ENCODE measurements at places on chromosomes 3 and 15.

DNA sequence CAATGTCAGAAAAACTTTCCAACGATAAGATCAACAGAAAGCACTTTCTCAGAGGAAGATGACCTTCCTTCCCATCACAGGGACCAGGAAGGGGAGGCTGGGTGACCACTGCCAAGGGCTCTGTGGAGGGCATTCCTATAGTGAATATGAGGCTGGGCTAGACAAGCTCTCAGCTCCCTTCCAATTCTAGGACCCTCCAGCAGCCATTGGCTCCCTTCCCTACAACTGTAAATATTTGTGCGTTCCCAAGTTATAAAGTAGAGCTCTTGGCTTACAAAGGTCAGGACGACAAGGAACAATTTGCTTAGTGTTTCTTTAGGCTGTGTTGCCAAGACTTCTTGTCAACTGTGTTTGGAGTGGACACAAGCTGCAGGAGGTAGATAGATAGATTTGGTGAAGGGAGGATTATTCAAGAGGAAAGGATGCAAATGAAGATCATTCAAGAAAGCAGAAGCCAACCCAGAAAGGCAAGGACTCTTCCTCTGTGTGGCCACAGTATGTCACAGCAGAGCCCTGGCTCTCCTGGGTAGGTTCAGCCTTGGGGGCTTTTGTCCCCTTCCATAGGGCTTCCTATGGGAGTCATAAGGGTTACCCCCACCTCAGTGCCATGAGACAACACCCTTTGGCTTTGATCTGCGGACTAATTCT, 223.6 kb upstream of the TLE3 start:
- DNase-seq = no peak

DNA sequence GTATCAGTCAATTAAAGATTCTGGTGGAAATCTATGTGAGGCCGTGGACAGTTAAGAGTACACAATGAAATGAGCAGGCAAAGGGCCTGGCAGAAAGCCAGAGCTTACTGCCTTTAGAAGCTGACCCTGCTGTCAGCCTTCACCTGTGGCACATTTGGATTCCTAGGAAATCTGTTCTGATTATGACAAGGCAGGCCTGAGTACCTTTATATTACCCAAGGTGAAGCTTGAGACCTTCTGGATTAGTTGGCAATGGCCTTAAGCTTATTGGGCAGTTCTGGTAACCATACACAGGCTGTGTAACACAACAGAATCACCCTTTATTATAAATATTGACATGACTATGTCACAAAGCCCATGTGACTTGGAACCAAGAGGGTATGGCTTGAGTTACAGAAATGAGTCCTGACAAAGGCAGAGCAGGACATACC, 43.2 kb downstream of the NBEAL2 start:
- peak; percentile 23 for DNase-seq

- no peak for DNase-seq
Measured at GRCh38 chr15:98347866-98348265, 300.5 kb upstream of the IGF1R start.

DNA sequence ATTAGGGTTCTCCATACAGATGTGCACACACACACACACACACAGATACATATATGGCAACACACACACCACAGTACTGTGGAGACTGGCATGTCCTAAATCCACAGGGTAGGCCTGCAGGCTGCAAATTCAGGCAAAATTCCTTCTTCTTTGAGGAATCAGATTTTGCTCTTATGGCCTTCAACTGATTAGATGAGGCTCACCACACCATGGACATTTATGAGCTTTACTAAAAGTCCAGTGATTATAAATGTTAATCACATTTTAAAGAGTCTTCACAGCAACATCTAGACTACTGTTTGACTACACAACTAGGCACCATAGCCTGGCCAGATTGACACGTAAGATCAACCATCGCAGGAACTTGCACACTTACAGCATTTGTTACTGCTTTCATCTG, 140.3 kb upstream of the UBE3A start:
- DNase-seq = no peak

GRCh38 chr3:149908424-149908957, 62.2 kb downstream of the PFN2 start:
- no peak for DNase-seq

DNA sequence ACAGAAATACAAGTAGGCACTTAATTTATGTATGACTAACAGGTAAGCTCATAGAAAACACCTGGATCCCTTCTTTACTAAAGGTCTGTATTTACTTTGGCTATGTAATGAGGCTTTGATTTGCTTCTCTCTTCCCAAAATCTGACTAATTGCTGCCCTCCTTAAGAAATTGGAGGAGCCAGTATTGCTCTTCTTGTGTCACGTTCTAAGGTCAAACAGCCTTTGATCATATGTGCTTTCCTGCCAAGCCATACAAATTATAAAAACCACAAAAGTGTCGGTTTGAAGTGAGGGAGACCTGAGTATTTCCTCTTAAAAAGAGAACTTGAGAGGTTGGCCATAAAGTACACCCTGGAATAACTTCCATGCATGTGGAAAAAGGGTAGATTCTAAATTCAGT, 112.1 kb upstream of the MB21D2 start:
- DNase-seq = no peak

DNA sequence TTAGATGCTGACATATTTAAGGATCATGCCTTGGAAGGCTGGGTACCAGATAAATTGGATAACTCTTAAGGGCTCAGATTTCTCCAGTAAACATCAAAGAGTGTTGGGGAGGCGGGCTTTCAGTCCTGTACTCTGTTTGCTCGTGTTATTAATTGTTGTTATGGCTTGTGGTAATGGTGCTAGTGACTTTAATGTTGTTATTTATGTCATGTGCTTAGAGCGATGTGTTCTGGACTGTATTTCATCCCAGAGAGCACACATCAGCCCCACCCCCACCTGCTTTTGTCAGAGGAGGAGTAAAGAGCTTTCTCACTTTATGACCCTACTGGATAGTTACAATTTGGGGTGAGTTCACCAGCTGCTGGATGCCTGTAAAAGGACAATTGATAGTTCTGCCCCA, 386.3 kb downstream of the EPHB1 start:
- no peak for DNase-seq

GRCh38 chr3:43908456-43908855, 217.7 kb downstream of the ABHD5 start:
- no peak for DNase-seq

- DNase-seq = peak; percentile 54
Measured at GRCh38 chr3:189710620-189711402, 79.6 kb downstream of the TP63 start.

GRCh38 chr3:152426393-152426792, 157.7 kb downstream of the MBNL1 start:
- no peak for DNase-seq

- DNase-seq = no peak
Measured at GRCh38 chr15:85859671-85860070, 64.9 kb upstream of the KLHL25 start.

- no peak for DNase-seq
Measured at GRCh38 chr3:31525532-31525931, 7.2 kb upstream of the STT3B start.

DNA sequence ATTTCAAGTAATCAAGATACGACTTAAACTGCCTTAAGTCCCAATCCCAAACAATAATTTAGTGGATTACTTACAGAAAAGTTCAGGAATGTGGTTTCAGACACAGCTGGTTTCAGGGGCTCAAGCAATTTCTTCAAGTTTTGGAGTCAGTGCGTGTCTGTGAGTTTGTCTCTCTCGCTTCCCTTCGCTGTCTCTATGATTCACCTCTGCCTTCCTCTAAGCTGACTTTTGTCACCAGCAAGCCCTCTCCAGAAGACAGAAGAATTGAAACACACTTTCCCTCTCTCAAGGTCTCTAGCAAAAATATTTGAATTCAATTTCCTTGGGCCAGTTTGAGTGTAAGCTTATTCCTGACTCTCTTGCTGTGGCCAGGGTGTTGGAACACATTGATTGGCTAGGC, 392.4 kb downstream of the EDEM1 start:
- no peak for DNase-seq

DNA sequence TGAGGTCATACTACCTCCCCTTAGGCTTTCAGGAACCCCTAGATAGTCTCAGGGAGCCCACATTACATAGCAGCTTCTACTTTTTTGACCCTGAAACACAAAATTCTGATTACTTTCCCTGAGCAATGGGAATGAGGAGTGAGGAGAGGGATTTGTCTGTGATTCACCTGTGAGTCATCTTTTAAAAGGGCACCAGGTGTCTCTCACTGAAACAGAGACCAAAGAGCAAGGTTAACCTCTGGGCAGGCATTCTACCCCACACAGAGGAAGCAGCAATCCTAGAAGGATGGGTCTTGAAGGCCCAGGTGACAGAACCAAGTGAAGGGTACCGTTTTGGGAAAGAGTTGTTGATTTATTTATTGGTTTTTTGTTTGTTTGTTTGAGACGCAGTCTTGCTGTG, 31.1 kb upstream of the UBE2E2 start:
- DNase-seq = no peak

DNA sequence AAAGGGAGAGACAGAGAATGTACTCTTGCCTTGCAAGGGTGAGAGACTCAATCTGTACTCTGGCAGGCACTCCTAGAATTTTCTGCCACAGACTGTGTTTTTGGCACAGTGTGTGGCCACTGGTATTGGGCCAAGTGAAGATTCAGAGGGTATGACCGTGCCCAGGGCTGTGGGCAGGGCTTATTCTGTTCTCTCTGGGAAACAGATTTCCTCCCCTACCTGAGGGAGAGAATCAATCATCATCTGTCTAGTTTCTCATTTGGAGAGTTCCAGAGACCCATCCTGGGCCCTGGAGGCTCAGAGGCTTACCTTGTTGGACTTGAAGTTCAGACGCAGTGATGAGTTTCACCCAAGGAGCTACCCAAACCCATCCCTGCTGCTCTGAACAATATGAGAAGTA, 28.2 kb downstream of the CSTA start:
- DNase-seq = no peak

GRCh38 chr3:192022412-192022811, 561.4 kb downstream of the PYDC2 start:
- DNase-seq = no peak

- no peak for DNase-seq
Measured at GRCh38 chr3:54785976-54786375, 141.9 kb downstream of the LRTM1 start.

GRCh38 chr3:123948449-123948848, 12.6 kb downstream of the CCDC14 start:
- no peak for DNase-seq

GRCh38 chr3:105539897-105540296, 173.2 kb downstream of the ALCAM start:
- DNase-seq = no peak

- no peak for DNase-seq
Measured at GRCh38 chr3:143337387-143337786, 217.8 kb downstream of the CHST2 start.

- no peak for DNase-seq
Measured at GRCh38 chr3:138234401-138235179, 47.5 kb downstream of the ARMC8 start.

GRCh38 chr3:189636048-189636447, 4.9 kb downstream of the TP63 start:
- DNase-seq = no peak

GRCh38 chr15:40892447-40893012, 1.7 kb upstream of the VPS18 start:
- no peak for DNase-seq

- DNase-seq = no peak
Measured at GRCh38 chr15:55834331-55834730, 91.4 kb upstream of the PRTG start.

DNA sequence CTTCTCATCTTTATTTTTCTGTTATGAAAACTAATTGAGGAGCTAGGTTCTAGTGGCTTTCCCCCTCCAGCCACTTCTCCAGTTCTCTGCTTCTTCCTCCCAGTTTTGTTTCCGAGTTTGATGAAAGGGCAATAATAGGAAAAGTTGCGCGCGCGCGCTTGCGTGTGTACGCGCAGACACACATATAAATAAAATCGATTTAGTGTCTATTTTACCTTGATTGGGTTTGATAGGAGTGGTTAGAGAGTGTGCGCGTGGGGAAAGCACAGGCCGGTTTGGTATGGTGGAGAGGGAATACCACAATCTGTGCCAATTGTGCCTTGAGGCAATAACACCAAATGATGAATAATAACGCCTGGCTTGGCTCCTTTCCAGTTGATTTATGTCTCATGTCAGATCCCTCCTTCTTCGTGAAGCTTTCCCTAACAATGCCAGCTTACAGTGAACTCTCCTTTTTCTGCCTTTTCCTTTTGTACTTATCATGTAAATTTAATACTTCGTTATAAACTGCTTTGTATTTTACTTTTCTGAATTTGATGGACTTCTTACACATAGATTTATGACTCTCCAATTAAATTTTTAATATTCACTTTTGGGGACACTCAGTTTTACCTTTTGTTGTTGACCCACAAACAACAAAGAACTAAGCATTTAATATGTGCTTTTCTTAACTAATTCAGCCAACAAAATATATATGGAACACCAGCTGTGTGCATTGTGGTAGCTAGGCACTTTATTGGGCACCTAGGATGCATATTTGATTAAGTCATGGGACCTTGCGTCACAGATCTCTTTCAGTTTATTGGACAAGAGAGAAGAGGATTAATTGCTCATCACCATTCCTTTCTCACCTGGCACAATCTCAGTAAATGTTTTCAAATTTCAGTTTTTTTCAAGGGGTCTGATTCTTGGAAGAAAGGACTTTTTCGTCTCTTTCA, 1.7 kb downstream of the TIPARP start:
- peak; percentile 89 for DNase-seq

- no peak for DNase-seq
Measured at GRCh38 chr3:70308760-70309159, 3.7 kb downstream of the MDFIC2 start.

GRCh38 chr3:126990890-126991289, 8.0 kb downstream of the PLXNA1 start:
- no peak for DNase-seq

DNA sequence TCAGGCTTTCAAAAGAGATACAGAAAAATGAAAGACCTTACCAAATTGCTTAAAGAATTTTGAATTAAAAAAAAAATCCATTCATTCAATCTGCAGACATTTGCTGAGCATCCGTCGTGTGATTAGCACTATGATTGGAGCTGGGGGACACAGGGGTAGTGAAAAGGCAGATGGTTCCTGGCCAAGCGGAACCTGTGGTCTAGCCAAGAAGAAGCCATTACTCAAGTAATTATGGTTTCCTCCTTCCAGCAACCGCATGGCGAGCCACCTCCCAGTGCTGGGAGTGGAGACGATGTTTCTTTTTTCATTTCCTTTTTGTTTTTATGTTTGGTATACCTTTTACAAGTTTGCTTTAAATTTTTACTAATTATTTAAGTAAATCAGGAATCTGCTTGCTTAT, 140.2 kb downstream of the CACNA2D3 start:
- peak; percentile 50 for DNase-seq

GRCh38 chr3:112351036-112351435, 18.1 kb downstream of the CD200 start:
- no peak for DNase-seq

DNA sequence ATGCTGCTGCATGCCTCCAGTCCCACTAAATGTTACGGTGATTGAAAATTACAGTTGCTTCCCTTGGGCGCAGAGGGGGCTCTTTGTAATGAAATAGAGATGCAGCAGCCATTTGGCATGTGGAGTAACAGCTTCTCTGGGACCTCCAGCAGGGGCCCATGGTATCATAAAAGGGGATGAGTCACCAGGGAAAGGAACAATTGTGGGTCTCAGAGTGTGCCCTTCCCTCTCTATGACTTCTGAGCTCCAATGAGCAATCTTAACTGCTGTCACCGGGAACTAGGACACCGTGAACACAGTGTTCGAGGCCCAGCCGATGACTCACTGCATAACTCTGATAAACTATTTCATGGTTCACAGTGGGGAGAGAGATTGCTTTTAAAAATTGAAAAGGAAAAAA, 164.8 kb upstream of the NUDT16 start:
- DNase-seq = no peak

Measured in NCI-H2081 (cell line).